ENCODE measurements at places on chromosomes 3 and 15.

DNA sequence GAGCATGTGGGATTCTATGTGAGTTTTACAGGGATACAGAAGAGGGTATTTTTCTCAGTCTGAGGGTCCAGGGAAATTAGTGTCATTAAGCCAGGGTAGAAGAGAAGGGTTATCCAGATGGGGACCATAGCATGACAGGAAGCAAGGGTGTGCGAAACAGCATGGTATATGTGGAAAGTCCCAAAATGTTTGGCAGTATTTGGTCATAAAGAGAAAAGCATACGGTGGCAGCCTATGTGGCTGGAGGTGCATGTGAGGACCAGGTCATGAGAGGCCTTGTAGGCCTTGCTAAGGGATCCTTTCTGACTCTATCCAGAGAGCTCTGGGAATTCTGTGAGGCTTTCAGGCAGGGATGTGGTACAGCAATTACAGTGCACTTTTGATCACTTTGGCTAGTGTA is 411.4 kb downstream of the AGBL1 start:
- DNase-seq, result no peak

DNA sequence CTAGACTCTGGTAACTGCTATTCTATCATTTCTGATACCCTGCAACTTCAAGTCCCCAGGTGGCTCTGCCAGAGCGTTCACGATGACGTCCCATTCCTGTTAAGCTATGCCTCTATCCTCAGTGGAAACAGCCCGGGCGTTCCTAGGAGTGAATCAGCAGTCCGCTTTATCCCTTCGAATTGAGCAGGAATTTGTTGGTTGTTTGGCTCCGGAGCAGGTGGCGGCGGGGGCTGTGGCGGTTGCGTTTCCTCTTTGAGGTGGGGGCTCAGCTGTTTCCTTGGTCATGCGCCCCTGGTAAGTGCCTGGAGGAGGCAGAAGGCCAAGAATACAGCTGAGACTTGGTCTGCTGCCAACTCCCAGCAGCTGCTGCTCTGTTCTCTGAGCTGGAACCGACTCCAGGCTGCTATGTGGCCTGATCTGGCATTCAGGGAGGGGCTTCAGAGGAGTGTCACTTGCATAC is 25.2 kb downstream of the ARPP21 start:
- DNase-seq, result no peak

- peak; percentile 15 for DNase-seq
Measured at GRCh38 chr3:177427540-177427939, 230.3 kb upstream of the TBL1XR1 start.

DNA sequence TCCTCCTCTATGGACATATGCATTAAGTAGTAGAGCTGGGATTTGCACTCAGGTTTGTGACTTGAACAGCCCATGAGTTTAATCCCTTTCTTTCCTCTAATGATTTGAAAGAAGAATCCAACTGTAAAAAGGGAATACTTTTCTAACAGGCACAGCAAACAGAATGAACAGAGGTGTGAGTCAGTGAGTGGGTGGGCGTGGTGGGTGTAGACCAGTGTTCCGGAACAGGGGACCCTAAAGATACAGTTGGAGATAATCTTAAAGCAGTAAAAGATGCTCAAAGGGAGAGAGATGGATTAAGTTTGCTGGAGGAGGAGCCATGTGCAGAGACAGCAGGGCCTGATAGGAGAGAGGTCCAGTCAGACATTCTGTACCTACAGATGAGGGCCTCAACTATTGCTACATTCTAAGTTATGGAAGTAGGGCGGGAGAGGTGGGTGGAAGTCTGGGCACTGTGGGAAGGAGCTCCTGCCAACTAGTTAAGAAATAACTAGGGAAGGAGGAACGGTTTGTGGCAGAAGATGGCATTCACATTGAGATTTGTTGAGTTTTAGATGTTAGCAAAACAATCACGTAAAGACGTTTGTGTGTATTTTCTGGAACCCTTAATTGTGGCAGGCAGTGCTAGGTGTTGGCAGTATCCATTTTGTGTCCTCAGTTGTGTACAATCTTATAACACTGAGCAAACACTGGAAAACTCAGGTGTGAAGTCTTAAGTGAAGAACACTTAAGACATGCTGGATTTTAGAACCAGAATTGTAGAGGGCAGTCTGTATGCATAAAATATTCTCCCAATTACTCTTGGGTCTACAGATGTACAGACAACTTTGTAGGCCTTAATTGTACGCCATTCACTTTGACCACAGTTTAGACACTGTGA is 511.0 kb downstream of the GRM7 start:
- DNase-seq, result no peak

- DNase-seq, result no peak
Measured at GRCh38 chr3:193638833-193639232, 45.8 kb downstream of the OPA1 start.

- DNase-seq, result no peak
Measured at GRCh38 chr15:64864068-64864467, 22.4 kb downstream of the PLEKHO2 start.

DNA sequence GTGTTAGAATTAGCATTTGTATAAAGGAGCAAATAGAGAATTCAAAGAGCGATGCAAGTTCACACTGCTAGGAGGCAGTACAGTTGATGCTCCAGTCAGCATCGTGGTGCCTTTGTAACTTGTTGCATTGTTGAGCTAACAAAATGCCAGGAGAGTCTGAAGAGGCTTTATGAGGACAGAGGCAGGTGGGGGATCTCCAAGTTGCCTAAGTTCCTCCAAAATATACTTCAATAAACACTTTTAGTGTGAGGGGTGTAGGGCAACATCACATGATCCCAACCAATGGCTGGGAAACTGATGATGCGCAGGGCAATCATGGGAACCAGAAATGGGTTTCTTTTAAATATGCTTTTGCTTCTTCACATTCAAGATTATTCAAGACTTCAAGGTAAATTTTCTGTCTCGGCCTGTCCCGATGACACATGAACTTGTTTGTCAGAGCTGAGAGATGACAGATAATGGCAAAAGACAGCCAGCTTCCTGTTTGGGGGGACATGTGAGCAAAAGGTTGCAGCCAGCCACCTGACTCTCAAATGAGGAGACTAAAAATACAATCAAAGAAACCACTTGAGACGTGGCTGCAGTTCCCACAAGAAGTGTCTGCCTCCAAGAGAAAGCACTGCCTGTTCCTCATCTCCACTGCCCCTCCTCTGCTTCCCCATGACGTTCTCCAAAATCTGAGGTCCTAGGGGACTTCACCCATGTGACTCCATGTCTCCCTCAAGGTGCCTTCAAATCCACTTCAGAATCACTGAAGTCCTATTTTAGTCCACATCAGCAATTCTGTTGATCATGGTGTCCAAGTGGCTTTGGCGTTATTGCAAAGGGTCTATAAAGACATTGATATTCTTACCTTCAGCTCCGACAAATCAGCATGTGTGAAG is 39.3 kb downstream of the KLHL6 start:
- peak; percentile 58 for DNase-seq

GRCh38 chr3:128482666-128483656 is 10.0 kb downstream of the GATA2 start:
- DNase-seq, result no peak

GRCh38 chr3:194165271-194166018 is 29.5 kb downstream of the HES1 start:
- DNase-seq, result no peak

GRCh38 chr3:71285086-71285485 is 298.4 kb downstream of the FOXP1 start:
- no peak for DNase-seq

All from activated T-helper 1 cell treated with anti-CD3 and anti-CD28 coated beads, Interleukin-12 subunit alpha, Interleukin-12 subunit beta, Interleukin-2, Interleukin-4 antibody, amounts not matched to agents 30 ng/mL and 10 ng/mL and 1 ng/mL, durations not matched to agents 14 hours and 24 hours and 36 hours (primary cell).